ENCODE measurements at places on chromosomes 2 and 18.

DNA sequence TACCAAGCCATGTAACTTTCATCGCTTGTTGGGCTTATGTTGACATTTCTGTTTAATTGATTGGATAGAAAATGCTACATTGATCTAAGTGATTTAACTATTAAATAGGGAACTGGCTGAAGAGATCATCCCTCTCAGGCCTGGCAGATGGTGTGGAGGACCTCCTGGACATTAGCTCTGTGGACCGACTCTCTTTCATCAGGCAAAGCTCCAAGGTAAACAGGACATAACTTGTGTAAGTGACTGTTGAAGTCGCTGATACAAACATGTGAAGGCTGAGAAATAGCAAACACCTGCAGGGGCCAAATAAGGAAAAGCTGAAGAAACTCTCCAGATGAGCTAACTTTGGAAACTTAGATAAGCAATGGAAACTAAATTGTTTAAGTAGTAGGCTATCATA lies 68.8 kb downstream of the UNC80 start:
- no peak for DNase-seq

- DNase-seq: no peak
Measured at GRCh38 chr2:234793212-234793785, 158.5 kb upstream of the SH3BP4 start.

DNA sequence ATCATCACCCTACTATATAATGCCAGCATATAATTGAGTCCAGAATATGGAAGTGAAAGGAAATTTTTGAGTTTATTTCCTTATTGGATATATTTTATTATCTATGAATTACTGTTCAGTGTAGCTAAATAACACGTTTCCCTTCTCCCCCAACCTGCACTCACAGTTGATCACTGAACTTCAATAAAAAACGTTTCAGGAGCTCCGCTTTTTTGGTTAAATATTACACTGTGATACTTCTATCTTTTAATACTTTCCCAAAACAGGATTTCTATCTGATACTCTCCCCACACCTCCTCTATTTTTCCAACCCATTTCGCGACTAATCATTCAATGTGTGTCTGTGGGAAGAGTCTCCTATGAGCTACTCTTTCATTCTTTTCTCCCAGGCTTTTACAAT lies 7.2 kb downstream of the VSNL1 start:
- DNase-seq: no peak

GRCh38 chr2:232831496-232831895 lies 38.6 kb upstream of the SNORC start:
- DNase-seq: no peak

- no peak for DNase-seq
Measured at GRCh38 chr2:43462866-43463641, 132.8 kb downstream of the THADA start.

DNA sequence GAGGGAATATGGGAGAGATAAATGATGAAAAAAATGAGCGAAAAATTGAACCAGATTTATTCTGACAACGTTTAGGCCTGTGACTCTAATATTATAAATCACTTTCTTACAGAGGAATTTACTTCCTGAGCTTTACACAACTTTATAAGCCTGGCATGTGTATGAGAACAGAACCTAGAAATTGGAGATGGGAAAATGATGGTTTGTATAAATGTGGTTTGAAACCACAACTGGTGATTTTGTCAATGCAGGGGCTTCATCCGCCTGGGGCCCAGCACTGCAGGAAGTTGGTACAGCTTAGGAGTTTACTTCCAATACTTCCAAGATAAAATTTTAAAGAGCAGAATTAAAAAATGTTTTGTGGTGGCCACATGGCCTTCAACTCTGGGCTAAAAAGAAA lies 82.3 kb downstream of the VAPA start:
- DNase-seq: no peak

GRCh38 chr2:234334756-234335155 lies 162.1 kb downstream of the ARL4C start:
- no peak for DNase-seq

- DNase-seq: no peak
Measured at GRCh38 chr2:169662744-169663143, 31.5 kb downstream of the CFAP210 start.

GRCh38 chr18:40577239-40577980 lies 1377.6 kb upstream of the PIK3C3 start:
- no peak for DNase-seq

DNA sequence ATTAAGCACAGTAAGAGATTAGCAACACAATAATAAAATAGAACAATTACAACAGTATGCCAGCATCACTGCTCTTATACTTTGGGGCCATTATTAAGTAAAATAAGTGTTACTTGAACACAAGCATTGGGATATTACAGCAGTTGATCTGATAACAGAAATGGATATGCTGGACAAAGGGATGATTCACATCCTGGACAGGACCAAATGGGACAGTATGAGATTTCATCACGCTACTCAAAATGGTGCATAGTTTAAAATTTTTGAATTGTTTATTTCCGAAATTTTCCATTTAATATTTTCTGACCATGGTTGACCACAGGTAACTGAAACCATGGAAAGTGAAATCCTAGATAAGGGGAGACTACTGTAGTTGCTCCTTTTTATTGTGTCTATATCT lies 138.2 kb downstream of the UBR3 start:
- no peak for DNase-seq

DNA sequence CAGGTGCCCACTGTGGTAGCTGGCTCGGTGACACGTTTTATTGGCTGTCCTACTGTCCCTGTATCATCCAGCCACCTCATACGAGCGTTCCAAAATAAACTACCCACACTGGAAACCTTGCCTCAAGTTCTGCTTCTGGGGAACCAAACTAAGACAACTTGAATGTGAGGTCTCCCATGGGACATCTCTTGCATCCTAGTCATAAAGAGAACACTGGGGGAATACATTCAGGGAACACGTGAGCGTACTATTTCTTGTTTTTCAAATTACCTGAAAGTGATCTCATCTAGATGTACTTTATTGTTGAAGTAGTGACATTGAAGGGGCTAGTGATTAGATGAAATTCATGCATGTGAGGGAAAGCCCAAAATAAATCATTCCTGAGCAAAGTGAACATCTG lies 15.0 kb downstream of the LYG2 start:
- DNase-seq: no peak

DNA sequence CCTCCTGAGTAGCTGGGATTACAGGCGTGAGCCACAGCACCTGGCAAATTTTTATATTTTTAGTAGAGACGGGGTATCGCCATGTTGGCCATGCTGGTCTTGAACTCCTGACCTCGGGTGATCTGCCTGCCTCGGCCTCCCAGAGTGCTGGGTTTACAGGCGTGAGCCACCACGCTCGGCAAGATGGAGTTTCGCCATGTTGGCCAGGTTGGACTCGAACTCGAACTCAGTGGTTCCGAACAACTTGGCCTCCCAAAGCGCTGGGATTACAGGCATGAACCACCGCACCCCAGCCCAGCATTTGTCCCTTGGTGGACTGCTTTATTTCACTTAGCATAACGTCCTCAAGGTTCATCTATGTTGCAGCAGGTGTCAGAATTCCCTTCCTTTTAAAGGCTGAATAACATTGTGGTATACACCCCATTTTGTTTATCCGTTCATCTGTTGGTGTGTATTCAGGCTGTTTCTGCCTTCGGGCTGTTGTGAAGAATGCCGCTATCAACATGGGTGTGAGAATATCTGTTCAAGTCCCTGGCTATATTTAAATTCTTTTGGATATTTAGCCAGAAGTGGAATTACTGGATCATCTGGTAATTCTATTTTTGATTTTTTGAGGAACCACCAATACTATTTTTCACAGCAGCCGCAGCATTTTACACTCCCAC lies 1.2 kb upstream of the CENPA start:
- no peak for DNase-seq

DNA sequence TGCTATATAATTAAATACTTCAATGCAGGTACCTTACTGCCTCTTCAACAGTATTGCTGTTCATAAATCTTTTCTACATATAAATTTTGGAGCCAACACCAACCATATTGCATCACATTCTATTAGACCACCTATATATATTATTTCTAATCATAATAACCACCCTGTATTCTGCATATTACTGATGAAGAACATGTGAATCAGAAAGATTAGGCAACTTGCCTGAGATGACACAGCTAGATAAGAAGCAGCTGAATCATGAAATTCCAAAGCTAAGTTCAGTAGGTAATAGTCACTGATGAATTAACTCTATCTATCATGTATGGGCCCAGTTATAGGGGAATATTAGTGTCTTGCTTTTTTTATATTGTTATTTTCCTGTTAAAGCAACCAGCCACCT lies 161.8 kb downstream of the AGPS start:
- DNase-seq: no peak

DNA sequence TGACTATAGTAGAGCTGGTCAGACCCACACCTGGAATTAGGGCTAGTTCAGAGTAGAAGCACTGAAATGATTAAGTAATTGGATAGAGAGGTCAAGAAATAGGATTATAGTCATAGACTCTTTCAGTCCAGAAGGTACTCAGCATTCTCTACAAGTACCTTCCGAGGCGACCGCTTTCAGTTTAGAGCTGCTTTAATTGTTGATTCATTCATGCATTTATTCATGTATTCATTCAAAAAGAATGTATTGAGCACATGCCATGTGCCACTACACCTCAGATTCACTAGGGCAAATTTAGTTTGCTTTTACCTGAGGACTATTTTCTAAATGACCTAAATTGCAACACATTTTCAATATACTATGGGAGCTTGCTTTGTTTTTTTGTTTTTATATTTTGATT lies 48.7 kb downstream of the CRIM1 start:
- DNase-seq: no peak

DNA sequence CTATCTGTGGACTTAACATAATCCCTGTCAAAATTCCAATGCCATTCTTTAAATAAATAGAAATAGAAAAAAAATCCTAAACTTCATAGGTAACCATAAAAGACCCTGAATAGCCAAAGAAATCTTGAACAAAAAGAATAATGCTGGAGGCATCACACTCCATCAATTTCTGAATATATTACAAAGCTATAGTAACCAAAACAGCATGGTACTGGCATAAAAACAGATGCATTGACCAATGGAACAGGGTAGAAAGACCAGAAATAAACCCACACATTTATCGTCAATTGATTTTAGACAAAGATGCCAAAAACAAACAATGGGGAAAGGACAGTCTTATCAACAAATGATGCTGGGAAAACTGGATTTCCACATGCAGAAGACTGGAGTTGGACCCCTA lies 205.7 kb downstream of the VAPA start:
- DNase-seq: no peak

- no peak for DNase-seq
Measured at GRCh38 chr2:177852389-177852788, 220.2 kb downstream of the PDE11A start.

- no peak for DNase-seq
Measured at GRCh38 chr2:150167711-150168110, 319.8 kb downstream of the RND3 start.

- DNase-seq: no peak
Measured at GRCh38 chr2:38032946-38033345, 43.0 kb downstream of the CYP1B1 start.

DNA sequence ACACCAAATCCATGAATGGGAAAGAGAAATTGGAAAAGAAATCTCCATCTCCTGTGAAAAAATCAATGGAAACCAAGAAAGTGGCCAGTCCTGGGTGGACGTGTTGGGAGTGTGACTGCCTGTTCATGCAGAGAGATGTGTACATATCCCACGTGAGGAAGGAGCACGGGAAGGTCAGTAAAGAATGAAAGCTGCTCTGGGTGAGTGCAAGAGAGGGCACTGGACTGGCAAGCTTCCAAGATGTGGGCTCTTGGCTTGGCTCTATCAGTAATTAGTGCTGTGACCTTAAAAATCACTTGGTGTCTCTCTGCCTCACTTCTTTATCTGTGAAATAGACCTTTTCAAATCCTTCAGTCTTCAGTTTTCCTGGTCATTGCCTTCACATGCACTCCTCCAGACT lies 89.0 kb downstream of the ZNF532 start:
- no peak for DNase-seq

DNA sequence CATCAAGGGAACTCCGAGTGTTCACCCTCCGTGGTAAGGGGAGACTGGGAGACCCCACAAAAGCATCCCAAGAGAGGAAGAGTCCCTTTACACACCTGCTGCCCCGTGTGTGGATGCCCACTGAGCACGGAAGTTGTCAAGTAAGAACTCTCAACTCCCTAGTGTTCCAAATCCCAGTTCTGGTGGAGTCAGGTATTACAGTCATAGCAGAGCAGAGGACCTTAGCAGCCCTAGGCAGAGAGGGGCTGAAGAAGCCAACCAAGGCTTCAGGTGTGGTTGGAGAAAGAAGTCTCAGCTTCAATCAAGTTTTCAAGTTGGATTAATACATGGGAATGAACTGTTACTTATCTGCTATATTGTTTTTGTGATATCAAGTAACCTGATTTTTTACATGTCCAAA lies 512.5 kb downstream of the RNF144A start:
- DNase-seq: no peak

- DNase-seq: no peak
Measured at GRCh38 chr2:232538671-232539070, 821 bp upstream of the CHRNG start.

- DNase-seq: no peak
Measured at GRCh38 chr2:173202570-173202969, 126.9 kb downstream of the MAP3K20 start.

DNA sequence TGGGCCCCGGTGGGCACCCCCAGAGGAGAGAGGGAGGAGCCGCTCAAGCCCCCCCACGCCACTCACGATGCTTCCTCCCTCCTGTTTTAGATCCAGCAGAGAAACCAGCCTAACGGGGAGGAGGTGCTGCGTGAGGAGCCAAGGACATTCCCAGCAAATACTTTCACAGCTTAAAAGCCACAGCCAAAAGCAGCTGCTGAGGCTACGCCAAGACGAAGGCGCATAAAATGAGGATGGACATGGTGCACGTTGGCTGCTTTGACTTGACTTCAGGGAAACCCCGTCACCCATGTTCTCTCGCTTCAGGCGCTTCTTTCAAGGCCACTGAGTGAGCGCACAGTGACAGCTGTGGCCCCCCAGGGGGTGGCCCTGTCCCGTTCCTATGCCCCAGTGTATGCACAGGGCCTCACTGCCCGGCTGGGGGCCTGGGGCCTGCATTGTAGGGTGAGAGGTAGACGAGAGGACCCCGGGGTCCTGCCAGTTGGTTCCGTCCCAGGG lies 72.1 kb upstream of the PXDN start:
- no peak for DNase-seq

DNA sequence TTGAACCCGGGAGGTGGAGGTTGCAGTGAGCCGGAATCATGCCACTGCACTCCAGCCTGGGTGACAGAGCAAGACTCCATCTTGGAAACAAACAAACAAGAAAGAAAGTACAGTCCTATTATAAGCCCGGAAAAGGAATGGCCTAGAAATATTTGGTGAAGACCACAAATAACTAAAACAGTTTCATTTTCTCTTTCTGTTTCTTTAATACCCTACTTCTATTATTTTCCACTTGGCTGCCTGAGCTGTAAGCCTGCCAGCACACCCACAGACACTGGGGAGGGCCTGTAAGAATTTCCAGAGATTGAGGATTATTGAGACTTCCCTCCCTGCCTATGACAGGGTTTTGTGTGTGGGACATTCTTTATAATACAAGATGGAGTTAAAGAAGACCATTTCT lies 188.0 kb upstream of the DCC start:
- no peak for DNase-seq

- DNase-seq: no peak
Measured at GRCh38 chr2:149606251-149606811, 18.8 kb upstream of the MMADHC start.

Measured in activated effector memory CD4-positive, alpha-beta T cell treated with anti-CD3 and anti-CD28 coated beads, Interleukin-2, amount 50 U/mL, for 16 hours (primary cell).